ENCODE measurements at places on chromosomes 7 and 10.

GRCh38 chr10:79073784-79074432 is 5.1 kb downstream of the ZMIZ1 start:
- no peak for DNase-seq

DNA sequence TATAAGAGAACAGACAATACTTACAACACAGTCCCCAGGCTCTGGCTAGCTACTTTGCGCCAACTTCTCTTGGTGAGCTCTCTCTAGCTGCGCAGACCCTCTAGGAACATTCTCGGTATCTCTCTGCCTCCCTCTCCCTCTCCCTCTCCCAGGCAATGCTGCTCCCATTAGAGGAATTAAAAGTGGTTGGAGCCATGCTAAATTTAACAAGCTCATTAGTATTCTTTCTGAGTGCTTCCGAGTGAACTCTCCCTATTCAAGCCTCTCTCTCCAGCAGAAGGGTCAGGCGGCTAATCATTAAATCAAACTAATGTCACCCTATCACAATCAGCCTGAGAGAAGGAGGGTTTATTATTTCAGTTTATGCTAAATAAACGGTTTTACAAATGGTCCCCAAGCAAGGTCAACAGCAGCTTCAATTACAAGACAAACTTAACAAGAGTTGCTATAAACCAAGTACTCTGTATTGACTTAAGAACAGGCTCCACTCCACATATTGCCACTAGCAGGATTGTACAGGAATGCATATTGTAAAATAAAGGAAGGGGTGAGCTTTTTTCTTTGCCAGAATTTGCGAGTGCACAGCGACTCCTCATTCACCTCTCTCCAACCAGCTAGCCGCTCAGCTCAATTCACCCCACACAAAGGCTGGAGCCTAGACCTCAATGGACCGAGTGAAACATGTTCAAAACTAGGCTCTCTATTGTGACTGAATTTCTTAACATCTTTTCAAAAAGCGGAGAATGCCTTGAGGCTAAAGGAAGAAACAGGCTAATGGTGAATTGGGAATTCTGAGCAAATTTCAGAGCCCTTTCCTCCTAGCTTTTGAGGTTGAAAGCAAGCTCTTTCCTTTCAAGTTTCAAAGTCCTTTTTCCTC is 84.4 kb downstream of the GLI3 start:
- DNase-seq = peak; percentile 85

DNA sequence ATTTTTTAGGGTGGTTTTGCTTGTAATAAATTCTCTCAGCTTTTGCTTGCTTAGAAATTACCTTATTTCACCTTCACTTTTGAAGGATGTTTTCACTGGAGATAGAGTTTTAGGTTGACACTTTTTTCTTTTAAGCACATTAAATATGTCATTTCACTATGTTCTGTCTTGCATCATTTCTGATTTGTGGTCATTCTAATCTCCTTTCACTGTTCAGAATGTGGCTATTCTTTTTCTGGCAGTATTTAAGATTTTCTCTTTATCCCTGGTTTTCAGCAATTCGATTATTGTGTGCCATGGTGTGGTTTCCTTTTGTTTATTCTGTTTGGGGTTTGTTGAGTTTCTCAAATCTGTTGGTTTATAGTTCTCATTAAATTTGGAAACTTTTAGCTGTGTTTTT is 1065.6 kb downstream of the KCNMA1 start:
- DNase-seq = no peak

GRCh38 chr7:80623503-80624252 is 14.8 kb upstream of the CD36 start:
- DNase-seq = no peak

DNA sequence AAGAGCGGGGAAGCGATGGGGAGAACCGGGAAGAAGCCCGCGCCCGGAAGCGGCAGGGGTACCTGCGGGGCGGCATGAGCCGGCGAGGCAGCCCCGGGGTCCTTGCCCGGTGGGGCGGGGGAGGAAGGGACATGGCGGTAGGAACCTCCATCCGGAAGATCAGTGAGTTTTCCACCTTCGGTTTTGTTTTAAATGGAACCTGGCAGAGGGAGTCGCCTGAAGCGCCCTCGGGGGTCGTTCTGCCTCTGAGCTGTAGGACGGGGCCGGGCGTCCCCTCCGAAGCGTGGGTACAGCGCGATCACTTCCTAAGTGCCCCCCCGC is 471 bp downstream of the PFKP start:
- DNase-seq = no peak

GRCh38 chr10:54900584-54900983 is 99.6 kb upstream of the PCDH15 start:
- DNase-seq = no peak
